ENCODE measurements at places on chromosomes 11 and 22.
A peak's percentile ranks its signal among the peaks of the same experiment; 100 is the strongest.

- DNase-seq, result peak; percentile 10
Measured at GRCh38 chr11:18617688-18618341, 16.3 kb downstream of the SPTY2D1 start.

DNA sequence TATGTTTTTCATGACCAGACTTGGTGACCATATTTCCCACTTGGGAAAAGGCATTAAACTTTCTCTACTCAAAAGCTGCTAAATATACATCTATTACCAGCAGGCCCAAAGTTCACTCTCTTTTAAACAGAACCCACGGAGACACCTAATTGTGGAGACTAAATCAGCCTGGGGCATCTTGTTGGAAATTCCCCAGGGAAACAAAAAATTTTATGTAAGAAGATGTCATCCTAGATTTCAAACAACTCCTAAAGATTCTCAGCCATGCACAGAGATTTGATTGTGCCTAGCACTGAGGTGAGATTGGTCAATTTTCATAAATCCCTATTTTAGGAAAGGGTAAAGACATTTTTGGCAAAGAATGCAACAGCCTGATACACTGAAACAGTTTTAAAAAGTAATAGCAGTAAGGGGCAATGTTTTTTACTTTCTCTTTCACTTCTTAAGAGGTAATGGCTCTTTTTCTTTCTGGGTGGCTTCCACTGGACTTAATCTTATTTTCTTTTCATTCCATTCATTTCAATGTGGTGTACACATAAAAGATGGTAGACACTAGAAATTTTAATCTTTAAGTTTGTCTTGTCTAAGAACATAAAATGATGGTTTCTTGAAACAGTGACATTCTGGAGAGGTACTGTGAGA lies 9.6 kb downstream of the OR52N2 start:
- DNase-seq, result no peak

- no peak for DNase-seq
Measured at GRCh38 chr11:12478743-12479142, 101.4 kb downstream of the PARVA start.

DNA sequence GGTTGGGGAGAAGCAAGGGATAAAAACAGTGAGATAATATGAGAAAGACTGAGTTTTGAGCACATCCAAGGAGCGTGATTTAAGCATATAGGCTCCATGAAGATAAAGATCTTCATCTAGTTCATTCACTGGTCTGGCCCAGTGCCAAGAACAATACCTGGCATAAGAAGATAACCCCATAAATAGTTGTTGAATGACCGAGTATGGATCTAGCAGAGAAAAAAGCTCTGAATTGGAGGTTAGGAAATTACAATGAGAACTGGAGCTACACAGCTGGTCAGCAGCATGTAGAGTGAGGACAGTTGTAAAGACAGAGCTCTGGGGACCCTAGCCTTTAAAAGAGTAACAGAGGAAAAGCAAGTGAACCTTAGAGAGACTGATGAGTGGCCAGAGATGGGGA lies 33.0 kb upstream of the PAK1 start:
- DNase-seq, result no peak

DNA sequence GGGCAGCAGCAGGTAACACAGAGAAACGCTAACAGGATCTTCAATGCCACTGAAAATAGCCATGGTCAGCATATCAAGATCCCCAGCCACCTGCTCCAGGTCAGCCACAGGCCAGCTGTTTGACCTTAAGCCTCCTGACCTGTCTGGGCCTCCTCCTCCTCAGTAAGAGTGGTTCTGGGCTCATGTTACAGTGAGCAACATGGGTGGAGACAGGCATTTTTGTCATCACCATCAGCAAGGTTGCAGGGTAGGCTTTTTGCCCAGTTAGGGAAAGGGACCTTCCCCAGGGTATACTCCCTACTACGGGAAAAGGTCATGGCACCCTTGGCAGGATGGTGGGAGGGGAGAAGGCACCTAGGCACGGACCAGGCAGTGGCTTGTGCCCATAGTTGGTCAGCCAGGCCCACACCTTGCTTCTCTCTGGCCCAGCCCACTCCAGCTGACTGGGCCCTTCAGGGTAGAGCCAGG lies 131.8 kb upstream of the PARVA start:
- no peak for DNase-seq

DNA sequence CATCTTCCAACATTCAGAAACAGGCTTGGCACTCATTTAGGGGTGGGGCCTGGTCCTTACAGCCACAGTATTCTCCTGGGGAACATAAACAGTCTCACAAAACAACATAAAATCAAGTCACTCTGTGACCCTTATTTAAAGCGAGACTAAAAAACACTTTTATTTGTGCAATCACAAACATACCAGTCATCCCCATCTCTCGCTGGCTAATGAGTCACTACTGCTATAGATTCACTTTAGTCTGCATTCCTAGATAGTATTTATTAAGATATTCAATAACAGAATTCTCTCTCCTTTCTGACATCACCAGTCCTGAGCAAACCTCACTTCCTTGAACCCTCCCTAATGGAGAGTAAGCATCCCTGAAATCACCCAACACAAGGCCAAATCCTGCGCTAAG lies 68.0 kb downstream of the ZBTB44 start:
- no peak for DNase-seq

Measured in stimulated activated CD8-positive, alpha-beta memory T cell treated with anti-CD3 and anti-CD28 coated beads, Interleukin-15, amount 100 ng/mL, for 1 hour (primary cell).